ENCODE measurements at places on chromosomes 2 and 18.

- DNase-seq = no peak
Measured at GRCh38 chr2:33666879-33667278, 67.8 kb upstream of the FAM98A start.

- no peak for DNase-seq
Measured at GRCh38 chr2:228902176-228902575, 368.9 kb downstream of the PID1 start.

- DNase-seq = no peak
Measured at GRCh38 chr18:43686709-43687108, 409.4 kb upstream of the SYT4 start.

DNA sequence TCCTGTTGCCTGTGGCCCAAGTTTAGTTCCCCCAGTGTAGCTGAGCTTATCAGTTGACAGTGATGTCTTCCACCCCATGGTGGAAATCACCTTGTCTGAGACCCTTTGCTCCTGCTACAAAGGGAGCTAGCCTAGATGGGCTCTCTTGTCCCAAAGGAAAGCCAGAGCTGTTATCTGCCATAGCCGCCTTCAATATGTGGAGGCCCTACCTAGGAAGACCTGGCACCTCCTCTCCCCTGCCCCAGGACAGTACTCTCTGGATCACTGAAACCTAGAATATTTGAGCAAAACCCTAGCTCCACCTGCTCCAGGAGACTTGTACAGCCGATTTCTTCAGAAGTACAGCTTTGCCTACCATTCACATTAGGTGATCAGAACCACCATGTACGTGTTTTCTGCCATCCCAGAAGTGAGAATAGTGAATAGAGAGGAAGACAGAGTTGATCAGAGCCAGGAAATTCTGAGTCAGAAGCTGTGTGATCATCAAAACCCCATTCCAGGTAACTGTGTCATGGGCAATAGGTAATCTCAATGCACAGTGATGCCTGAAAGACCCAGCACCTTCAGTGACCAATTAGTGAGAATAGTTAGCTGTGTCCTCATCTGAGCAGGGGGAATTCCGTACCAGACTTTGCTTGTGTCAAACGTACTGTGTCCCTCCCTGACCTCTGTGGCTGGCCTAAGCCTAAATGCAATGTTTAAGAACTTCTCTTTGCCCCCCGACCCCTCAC, 138.4 kb upstream of the ALPP start:
- no peak for DNase-seq

DNA sequence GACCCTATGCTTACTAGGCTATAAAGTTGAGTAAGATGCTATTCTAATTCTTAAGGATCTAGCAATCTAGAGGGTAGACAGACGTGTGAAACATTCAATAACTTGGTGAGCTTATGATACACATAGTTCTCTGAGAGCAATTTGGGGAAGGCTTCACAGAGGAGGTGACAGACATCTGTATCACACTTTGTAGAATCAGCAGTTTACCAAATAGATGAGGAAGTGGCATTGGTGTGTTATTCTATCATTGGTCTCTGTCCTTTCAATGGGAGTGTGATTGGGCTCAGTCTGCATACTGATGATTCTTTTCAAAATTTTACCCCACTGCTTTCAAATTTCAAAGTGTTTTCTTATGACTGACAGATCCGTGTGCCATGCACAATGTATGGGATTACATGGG, 47.0 kb upstream of the TMEM178A start:
- no peak for DNase-seq

DNA sequence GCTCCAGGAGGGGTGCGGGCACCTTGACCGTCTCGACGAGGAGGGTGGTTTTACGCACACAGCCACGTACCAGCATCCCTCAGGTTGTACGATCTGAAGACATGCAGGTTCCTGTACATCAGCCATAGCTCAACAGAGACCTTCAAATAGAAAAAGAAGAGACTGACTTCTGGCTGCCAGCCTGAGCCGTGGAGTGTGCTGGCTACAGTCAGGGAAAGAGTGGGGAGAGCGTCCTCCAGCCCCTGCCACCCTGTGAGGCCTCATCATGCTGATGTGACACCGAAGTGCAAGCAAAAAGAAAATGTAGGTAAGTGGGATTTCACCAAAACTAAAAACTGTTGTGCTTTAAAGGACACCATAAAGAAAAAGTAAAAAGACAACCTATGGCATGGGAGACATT, 47.0 kb downstream of the ADI1 start:
- no peak for DNase-seq

DNA sequence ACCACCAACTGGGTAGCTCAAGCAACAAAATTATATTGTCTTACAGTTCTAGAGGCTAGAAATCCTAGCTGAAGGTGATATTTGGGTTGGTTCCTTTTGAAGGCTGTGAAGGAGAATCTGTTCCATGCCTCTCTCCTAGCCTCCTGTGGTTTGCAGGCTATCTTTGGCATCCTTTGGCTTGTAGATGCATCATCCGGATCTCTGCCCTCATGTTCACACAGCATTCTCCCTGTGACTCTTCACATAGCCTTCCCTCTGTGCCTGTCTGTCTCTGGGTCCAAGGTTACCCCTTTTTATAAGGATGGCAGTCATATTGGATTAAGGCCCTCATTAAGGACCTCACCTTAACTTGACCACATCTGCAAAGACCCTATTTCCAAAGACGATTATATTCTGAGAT, 78.6 kb upstream of the MAP3K20 start:
- DNase-seq = no peak

- peak; percentile 15 for DNase-seq
Measured at GRCh38 chr2:128311216-128311754, 7.4 kb downstream of the HS6ST1 start.

Data from femur (tissue), 1 donor.